ENCODE measurements at places on chromosomes 1 and 21.

DNA sequence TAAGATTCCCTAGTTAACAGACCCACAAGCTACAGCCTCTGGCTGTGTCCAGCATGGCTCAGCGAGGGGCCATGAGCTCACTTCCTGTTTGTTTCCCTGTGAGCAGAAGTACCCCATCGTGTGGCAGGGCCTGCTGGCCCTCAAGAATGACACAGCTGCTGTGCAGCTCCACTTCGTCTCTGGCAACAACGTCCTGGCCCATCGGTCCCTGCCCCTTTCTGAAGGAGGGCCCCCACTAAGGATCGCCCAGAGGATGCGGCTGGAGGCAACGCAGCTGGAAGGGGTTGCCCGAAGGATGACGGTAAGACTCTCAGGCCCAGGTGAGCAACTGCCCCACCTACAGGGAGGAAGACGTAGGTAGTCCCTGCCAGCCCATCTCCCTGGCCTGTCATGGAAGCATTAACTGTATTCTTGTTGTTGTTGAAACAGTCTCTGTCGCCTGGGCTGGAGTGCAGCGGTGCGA lies 38.2 kb downstream of the ZBTB17 start:
- DNase-seq, result no peak

DNA sequence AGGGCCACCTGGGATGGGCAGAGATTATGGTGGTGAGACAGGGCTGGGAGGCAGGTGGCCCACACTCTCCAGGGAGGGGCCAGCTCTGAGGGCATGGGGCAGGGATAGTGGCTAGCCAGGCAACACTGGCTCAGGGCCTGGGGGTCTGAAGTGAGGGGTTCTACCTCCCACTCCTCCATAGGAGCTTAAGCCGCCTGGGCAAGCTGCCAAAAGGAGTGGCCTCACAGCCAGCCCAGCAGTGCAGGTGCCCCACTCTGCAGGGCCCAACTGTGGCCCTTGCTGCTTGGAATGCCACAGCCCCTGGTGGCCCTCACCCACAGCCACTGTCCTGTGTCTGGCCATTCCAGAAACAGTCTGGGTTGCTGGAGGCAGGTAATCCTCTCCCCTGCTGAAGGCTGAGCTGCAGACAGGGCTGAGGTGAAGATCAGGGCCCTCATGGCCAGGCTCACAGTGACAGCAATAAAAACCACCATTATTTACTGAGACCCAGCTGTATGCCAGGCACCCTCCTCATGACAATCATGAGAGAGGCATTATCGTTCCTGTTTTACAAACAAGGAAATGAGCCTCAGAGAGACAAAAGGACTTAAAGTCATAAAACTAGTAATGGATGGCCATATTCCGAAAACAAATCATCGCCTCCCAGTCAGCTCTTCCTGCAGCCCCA lies 31.0 kb downstream of the KIF21B start:
- no peak for DNase-seq

DNA sequence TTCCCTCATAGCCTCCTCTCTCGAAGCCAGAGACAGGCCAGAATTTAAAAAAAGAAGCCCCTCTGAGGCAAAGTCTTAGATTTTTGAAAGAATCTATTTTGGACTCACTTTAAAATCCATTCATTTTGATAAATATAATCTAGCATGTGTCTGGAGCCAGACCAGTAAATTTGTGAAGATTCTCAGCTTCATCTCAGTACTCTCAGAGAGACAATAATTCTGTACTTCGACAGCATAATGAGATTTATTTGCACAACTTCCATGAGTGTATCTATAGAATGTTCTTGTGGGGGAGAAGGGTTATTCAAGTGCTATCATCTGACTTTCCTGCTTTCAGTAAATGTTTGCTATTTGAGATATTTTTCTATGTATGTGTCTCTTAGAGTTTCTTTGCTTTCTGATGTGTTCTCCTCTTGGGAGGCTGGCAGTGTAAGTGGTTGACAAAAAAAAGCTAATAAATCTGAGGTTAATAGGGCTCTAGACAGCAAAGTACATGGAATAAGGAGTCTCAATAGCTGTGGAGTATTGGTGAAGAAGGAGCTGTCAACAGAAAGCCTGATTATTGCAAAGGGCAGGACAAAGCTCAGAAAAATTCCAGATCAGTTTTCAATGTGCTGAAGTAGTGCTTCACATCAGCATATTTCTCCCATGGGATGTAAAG lies 223.0 kb downstream of the PTBP2 start:
- no peak for DNase-seq

DNA sequence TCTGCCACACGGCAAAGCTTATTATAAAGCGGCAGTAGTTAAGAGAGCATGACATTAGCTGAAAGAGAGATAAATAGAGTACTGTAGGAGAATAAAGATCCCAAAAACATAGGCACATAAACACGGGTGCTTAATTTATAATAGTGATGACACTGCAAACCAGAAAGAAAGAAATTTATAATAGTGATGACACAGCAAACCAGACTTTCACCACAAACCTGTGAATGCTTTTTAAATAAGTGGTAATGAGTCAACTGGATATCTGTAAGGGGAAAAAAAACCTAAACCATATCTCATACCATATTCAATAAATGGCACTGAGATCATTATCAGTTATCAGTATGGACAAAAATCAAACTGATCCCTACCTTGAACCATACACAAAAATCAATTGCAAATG lies 25.5 kb downstream of the USP1 start:
- no peak for DNase-seq
